ENCODE measurements at places on chromosomes 2 and 18.

GRCh38 chr18:79525556-79526467, 130.1 kb downstream of the NFATC1 start:
- no peak for DNase-seq

- no peak for DNase-seq
Observed at GRCh38 chr2:128447538-128447995, 128.9 kb upstream of the HS6ST1 start.

DNA sequence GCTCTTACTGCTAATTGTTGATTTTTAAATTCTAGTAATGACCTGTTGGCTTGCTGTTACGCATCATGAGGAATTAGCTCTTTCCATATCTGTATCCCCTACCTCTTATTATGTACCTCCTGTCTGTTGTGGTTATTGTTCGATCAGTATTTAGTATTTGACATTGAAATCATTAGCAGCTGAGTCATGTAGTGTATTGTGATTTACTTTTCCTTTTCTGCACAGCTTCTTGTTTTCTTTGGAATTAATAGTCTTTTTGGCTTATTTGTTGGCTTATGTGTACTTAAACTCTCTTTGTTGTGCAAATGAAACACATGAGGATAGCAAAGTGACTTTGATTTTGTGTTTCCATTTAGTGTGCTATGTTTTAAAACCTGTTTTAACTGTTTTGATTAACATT, 4.3 kb downstream of the EPB41L5 start:
- no peak for DNase-seq

DNA sequence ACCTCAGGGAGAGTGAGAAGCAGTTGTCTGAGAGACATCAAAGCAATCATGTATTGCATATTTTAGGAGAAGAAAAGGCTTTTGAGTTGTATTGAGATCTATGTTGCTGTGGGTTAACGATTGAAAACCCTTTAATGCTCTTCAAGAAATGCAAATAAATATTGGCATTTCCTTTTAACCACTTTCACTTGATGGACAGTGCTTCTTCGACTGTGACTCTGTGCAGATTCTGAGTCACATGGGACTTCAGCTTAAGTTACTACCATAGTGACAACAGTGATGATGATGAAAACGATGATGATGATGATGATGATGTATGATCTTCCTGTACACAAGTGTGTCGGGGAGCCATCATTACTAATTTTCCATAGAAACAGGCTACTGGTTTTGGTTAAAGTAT, 181.8 kb downstream of the AKAIN1 start:
- DNase-seq: no peak

DNA sequence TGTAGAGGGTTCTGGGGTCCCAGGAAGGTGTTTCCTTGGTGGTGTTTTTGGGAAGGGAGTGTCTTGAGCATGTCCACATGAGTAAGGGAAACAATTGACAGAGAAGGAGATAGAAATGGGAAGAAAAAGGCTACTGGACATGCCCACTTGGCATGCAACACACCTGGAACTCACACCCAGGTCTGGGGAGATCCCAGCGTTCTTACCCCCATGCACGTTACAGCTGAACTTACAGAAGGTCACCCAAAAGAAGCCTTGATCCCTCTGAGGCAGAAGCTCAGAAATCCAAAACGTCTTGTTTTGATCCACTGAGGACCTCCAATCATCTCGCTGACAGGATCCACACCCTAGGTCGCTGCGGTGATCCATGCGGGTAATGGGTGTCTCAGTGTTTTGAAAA, 142.0 kb downstream of the ZNF516 start:
- no peak for DNase-seq

- no peak for DNase-seq
Observed at GRCh38 chr2:95289253-95289652, 7.9 kb upstream of the KCNIP3 start.

- no peak for DNase-seq
Observed at GRCh38 chr2:135657806-135658582, 83.7 kb upstream of the UBXN4 start.

- DNase-seq: no peak
Observed at GRCh38 chr2:66173645-66174044, 261.3 kb upstream of the MEIS1 start.

DNA sequence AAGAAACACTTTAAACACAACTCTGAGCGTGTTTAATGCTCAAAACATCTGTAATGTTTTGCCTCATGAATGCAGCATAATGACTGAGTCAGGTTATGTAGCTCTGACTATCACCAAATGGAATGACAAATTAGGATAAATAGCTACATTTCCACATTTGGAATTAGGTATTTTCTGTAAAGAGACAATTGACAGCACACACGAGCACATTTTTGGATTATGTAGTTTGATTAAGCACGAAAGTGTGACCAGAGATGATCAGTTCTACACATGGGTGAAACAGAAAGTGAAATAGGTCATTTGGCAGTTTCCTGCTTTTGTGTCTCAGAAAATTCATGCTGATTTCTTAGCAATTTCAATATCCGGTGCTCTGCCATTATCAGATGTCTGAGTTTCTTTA, 29.0 kb downstream of the LPIN1 start:
- DNase-seq: no peak

GRCh38 chr18:9428862-9429661, 46.3 kb upstream of the RALBP1 start:
- DNase-seq: no peak

DNA sequence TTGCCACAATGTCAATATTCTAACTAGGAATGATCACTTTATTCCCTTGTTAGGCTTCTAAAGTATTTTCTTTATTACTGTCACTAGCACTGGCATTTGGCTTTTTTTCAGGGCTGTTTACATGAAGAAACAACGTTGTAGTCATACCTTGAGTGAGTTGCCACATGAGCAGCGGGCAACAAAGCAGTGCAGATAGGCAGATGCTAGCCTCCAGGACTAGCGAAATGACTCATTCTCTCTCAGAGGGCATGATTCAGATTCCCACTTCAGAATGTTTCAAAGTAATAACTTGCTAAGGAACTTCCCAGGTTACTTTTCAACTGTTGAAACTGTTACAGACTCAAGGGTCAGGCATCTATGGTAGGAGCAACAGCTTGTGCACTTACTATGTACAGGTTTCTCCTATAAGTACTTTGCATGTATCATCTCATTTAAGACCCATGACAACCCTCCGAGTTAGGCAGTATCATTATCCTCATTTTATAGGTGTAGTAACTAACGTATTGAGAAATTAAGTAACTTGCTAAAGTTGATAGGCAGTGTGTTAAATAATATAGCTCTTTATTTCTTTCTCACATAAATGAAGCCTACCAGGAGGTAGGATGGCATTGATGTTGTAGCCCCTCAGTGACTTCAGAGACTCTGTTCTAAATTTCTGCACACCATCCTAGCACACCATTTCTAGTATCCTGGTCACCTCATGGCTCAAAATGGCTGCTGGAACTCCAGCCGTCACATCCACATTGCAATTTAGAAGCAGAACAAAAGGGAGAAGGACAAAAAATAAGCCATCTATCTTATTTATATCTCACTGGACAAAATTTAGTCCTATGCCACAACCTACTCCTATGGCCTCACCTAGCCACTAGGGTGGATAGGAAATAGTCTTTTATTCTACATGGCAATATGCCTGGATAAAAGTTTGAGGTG, 83.3 kb downstream of the ICOS start:
- DNase-seq: no peak

- DNase-seq: no peak
Observed at GRCh38 chr2:24657818-24658217, 135.4 kb downstream of the PTRHD1 start.

DNA sequence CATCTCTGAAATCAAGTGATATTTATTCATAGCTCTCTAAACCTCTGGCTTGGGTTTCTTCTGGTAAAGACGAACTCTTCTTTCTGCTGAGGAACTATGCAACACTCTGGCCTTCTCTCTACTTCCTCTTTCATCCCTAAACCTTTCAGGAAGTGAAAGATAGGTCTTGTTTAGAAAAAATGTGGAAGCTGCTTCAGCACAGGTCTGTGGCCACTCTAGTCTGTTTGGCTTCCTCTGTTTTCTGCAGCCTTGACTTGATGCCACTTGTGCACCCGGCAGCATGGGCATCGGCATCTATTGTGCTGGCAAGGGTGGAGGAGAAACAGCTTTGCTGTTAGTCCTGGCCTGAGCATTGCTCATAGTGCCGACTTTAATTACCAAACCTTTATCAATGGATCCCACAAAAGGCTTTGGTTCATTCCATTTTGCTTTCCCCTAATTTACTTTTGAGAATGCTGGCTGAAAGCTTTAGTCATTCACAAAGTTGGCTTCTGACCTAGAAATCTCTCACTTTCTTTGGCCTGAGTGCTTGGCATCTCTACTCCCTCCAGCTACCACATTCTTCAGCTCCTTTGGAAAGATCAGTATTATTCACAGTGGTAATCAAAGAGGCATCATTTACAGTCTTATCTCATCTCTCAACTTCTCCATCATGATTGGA, 32.0 kb upstream of the GPR39 start:
- no peak for DNase-seq

- DNase-seq: no peak
Observed at GRCh38 chr2:53568469-53568868, 199.1 kb upstream of the CHAC2 start.

All from NCI-H510A treated with DMSO at 0.1 percent for 48 hours (cell line).